ENCODE measurements at places on chromosomes 5 and 9.

GRCh38 chr5:123433596-123433995, 10.4 kb upstream of the CEP120 start:
- DNase-seq = no peak

DNA sequence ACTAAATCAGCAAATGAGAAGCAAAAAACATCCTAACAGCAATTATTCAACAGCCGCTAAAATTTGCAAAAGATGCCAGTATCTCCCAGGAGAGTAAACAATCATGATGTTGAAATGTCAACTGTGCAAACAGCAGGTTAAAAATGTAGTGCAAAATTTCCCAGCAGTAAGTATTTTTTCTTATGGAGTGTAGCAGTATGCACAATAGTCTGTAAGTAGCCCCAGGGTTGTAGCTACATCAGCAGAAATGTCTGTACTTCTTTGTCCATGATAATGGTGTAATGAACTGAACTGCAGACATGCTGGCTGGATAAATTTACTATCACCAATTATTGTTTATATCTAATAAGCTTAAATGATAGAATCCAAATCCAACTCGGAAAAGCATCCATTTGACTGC, 31.4 kb downstream of the GRIN3A start:
- no peak for DNase-seq

DNA sequence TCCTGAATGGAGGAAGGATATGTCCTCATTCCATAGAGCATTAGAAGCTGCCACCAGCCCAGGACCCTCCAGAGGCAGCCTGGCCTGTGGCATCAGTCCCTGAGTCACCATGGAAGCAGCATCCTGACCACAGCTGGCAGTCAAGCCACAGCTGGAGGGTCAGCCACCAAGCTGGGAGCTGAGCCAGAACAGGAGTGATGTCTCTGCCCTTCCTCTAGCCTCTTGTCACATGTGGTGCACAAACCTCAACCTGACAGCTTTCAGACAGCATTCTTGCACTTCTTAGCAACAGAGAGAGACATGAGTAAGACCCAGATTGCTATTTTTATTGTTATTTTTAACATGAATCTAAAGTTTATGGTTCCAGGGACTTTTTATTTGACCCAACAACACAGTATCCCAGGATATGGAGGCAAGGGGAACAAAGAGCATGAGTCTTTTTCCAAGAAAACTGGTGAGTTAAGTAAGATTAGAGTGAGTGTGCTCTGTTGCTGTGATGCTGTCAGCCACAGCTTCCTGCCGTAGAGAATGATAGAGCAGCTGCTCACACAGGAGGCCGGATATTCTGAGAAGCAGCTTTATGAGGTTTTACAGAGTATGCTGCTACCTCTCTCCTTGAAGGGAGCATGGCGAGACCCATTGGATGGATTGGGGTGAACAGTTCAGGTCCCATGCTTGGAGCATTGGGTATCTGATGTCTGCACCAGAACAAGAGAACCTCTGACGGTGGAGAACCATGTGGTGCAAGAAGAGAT, 13.0 kb upstream of the CYFIP2 start:
- DNase-seq = no peak

- no peak for DNase-seq
These were observed 22.4 kb downstream of the MVB12B start for GRCh38 chr9:126348911-126349550.

GRCh38 chr5:41509399-41510175, 814 bp downstream of the PLCXD3 start:
- no peak for DNase-seq

GRCh38 chr9:34746526-34746925, 36.6 kb upstream of the CCL21 start:
- DNase-seq = no peak

GRCh38 chr9:28249424-28249823, 676.1 kb upstream of the C9orf72 start:
- no peak for DNase-seq

Data from NCI-H2081 (cell line).